Naive B cell (primary cell): ENCODE measurements at places on chromosomes 1 and 21. TPM values are rescaled to one million over a fixed set of nuclear protein-coding genes. Genes with fewer than 3 reads are reported as not detected.

- no peaks in the 10 kb centered on the region for H3K36me3 ChIP-seq
- H3K27ac ChIP-seq = no peak overlapping the region
- no peaks in the 10 kb centered on the region for H3K4me1 ChIP-seq
These were observed 389.2 kb downstream of the DSCAM start for GRCh38 chr21:40457741-40458140.

GRCh38 chr1:45804669-45804969 lies 1.2 kb downstream of the MAST2 start:
- no peak overlapping the region for H3K27ac ChIP-seq
- DNase-seq = no peak
- H3K27me3 ChIP-seq = no peaks in the 10 kb centered on the region
- H3K4me3 ChIP-seq = peak overlapping the region; percentile 95
- H3K36me3 ChIP-seq = no peaks in the 10 kb centered on the region
- peaks cover 29% of the 10 kb centered on the region for H3K4me1 ChIP-seq

GRCh38 chr1:155976062-155976912 lies 2.1 kb downstream of the ARHGEF2 start:
- H3K4me1 ChIP-seq = peaks cover 83% of the 10 kb centered on the region
- H3K27me3 ChIP-seq = no peaks in the 10 kb centered on the region
- H3K27ac ChIP-seq = peak overlapping the region; percentile 93
- H3K36me3 ChIP-seq = peaks cover 29% of the 10 kb centered on the region

GRCh38 chr1:184823080-184823479 lies 68.4 kb upstream of the EDEM3 start:
- no peak for DNase-seq
- no peaks in the 10 kb centered on the region for H3K36me3 ChIP-seq
- H3K4me3 ChIP-seq = no peak overlapping the region
- H3K27me3 ChIP-seq = no peaks in the 10 kb centered on the region
- H3K4me1 ChIP-seq = peaks cover 15% of the 10 kb centered on the region

AMPD1 gene
- not detected for polyA plus RNA-seq
